NCI-H1694 (cell line): ENCODE measurements at places on chromosomes 7 and 10.

- DNase-seq: no peak
These were observed 172.6 kb downstream of the LRRTM3 start for GRCh38 chr10:67098461-67098860.

DNA sequence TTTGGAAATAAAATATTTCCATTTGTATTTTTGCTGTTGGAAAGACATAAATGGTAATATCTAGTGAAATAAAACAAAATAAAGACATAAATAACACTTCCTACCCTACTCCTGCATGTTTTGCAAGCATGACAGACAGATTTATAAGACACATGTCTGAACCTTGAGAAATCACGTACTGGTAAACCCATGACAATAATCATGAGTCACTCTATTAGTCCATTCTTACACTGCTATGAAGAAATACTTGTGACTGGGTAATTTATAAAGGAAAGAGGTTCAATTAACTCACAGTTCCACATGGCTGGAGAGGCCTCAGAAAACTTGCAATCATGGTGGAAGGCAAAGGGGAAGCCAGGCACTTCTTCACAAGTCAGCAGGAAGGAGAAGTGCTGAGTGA lies 942.2 kb downstream of the REEP3 start:
- DNase-seq: no peak

- DNase-seq: no peak
These were observed 35.8 kb downstream of the HECW1 start for GRCh38 chr7:43148161-43148731.

- DNase-seq: no peak
These were observed 3.6 kb upstream of the ALOX5 start for GRCh38 chr10:45370202-45370955.

GRCh38 chr7:143265017-143265693 lies 1.9 kb downstream of the GSTK1 start:
- DNase-seq: no peak

GRCh38 chr7:34078864-34079263 lies 173.5 kb downstream of the BMPER start:
- no peak for DNase-seq

DNA sequence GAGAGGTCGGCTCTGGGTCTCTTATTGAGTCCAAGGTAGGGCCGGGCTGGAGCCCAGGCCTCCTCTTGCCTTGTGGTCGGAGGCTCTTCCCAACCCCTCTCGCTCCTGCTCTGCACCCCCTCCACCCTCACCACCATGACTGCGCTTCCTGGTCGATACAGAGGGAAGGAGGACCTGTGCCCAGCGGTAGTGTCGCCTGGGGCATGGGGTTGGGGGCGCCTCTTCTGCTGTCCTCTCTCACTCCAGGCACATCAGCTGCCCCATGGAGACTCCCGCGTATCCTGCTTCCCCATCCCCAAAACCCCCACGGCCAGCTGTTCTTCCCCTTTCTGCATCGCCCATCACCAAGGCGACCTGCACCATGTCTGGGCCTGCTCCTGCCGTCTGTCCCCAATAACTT lies 44.4 kb downstream of the TMEM270 start:
- DNase-seq: no peak

- DNase-seq: no peak
These were observed 223.3 kb upstream of the HGF start for GRCh38 chr7:81993186-81993585.

GRCh38 chr10:88986549-88987242 lies 3.9 kb upstream of the FAS start:
- peak; percentile 33 for DNase-seq

DNA sequence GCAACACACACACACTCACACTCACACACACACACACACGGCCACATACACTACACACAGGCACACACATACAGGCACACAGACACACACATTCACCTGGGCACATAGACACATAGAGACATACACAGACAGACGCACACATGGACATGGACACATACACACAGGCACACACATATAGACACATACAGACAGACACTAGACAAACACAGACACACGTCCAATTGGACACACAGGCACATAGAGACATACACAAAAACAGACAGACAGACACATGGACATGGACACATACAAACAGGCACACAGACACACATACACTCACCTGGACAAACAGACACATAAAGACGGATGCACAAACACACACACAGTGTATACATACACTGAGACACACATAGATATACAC lies 21.7 kb upstream of the ACTR3B start:
- no peak for DNase-seq
